Osteocyte (in vitro differentiated cells): ENCODE measurements at places on chromosomes 13 and 19. TPM values are rescaled to one million over a fixed set of nuclear protein-coding genes. Genes with fewer than 3 reads are reported as not detected.
A peak's percentile ranks its signal among the peaks of the same experiment; 100 is the strongest.

DNA sequence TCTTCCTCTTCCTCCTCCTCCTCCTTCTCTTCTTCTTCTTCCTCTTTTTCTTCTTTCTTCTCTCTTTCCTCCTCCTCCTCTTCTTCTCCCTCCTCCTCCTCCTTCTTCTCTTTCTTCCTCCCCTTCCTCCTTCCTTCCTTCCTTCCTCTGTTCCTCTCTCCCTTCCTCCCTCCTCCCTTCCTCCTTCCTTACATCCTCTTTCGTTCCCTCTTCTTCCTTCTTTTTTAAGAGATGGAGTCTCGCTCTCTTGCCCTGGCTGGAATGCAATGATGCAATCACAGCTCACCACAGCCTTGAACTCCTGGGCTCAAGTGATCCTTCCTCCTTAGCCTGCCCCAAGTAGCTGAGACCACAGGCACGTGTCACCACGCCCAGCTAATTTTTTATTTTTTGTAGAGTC is 13.2 kb downstream of the EHD2 start:
- peak overlapping the region; percentile 91 for H3K27ac ChIP-seq
- H3K4me1 ChIP-seq = peaks cover 82% of the 10 kb centered on the region
- DNase-seq = no peak
- peak overlapping the region; percentile 38 for H3K4me3 ChIP-seq
- peaks cover 42% of the 10 kb centered on the region for H3K36me3 ChIP-seq
- no peaks in the 10 kb centered on the region for H3K27me3 ChIP-seq

GRCh38 chr19:21023901-21024300 is 3.4 kb downstream of the ZNF430 start:
- H3K36me3 ChIP-seq = peaks cover 39% of the 10 kb centered on the region
- no peak for DNase-seq
- peaks cover 36% of the 10 kb centered on the region for H3K4me1 ChIP-seq
- H3K27ac ChIP-seq = no peak overlapping the region

GRCh38 chr19:1000095-1000494 is at the start of gene GRIN3B:
Gene GRIN3B (plus strand): TSS chr19:1000419. CDS start chr19:1000438, 19 bp downstream.
- peaks cover 34% of the 10 kb centered on the region for H3K27me3 ChIP-seq
- H3K4me3 ChIP-seq = peak within 1 kb of the TSS; percentile 32
- no peak within 1 kb of the TSS for H3K27ac ChIP-seq

DNA sequence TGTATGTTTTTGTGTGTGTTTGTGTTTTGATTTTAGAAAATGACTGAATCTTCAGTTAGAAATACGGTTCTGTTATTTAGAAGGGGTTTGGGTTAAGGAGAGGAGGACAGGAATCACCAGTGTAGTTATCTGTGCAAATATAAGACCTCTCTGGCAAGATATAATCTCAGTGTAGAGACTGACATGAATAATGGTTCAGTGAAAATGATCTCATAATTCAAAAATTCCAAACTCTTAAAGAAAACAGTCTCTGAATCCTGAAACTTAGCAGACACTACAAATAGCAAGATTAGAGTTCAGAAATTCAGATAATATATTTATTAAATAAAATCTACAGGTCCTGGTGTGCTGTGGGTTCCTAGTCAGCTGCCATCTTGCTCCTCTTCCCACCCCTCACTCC is 73.5 kb downstream of the PDS5B start:
- no peaks in the 10 kb centered on the region for H3K27me3 ChIP-seq
- peak overlapping the region; percentile 74 for H3K27ac ChIP-seq
- H3K4me3 ChIP-seq = no peak overlapping the region
- peaks cover 32% of the 10 kb centered on the region for H3K36me3 ChIP-seq

- no peaks in the 10 kb centered on the region for H3K27me3 ChIP-seq
- peaks cover 23% of the 10 kb centered on the region for H3K4me1 ChIP-seq
- H3K4me3 ChIP-seq = no peak overlapping the region
- peaks cover 6% of the 10 kb centered on the region for H3K36me3 ChIP-seq
These were observed 163.3 kb downstream of the KDM4B start for GRCh38 chr19:5132206-5132560.

GRCh38 chr13:61316647-61317046 is 99.0 kb downstream of the PCDH20 start:
- H3K4me3 ChIP-seq = no peak overlapping the region
- no peaks in the 10 kb centered on the region for H3K27me3 ChIP-seq
- H3K27ac ChIP-seq = no peak overlapping the region
- H3K36me3 ChIP-seq = no peaks in the 10 kb centered on the region
- DNase-seq = no peak
- no peaks in the 10 kb centered on the region for H3K4me1 ChIP-seq

DNA sequence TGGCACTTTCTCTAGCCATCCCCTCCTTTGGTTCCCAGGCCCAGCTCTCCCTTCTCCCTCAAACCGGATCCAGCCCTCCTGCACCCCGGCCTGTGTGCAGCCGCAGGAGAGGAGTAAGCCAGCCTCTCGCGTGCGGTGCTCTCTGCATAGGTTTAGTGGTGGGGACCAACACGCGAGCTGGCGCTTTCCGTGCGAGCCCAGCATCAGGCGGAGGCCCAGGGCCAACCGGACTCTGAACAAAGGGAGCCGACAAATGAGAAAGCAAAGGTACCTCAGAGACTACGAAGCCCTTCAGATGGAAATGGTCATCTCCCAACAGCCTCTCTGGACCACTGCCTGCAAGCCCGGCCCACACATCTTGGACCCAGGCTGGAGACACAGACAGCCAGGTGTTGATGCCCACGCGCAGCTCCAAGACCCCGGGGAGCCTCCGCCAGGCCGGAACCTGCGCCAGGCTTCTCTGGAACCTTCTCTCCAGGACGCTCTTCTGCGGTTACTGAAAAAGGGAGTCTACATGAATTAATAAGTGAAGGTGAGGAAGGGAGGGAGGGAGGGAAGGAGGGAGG is 16.5 kb upstream of the LATS2 start:
- no peak overlapping the region for H3K4me3 ChIP-seq
- DNase-seq = peak; percentile 80
- no peaks in the 10 kb centered on the region for H3K36me3 ChIP-seq
- H3K27me3 ChIP-seq = no peaks in the 10 kb centered on the region
- no peak overlapping the region for H3K27ac ChIP-seq
- H3K4me1 ChIP-seq = peaks cover 48% of the 10 kb centered on the region

DNA sequence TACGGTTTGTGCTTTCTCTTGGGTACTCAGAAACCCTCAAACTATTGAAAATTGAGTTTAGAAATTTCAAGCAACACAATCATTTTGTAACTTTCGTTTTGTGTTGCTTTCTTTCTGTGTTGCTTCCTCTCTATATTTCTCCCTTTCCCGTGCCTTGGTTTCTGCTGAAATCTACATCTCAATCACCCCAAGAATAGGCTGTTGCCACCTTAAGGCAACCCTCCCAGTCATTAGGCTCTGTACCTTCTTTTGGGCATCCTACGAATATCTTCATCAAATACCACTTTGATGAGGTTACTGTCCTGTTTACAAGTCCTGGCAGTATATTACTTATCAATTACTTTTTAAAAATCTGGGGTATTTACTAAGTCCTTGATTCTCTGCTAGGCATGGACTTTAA is 621.6 kb downstream of the GPC6 start:
- H3K4me1 ChIP-seq = peaks cover 8% of the 10 kb centered on the region
- H3K4me3 ChIP-seq = no peak overlapping the region
- H3K36me3 ChIP-seq = peaks cover 7% of the 10 kb centered on the region
- no peaks in the 10 kb centered on the region for H3K27me3 ChIP-seq
- H3K27ac ChIP-seq = no peak overlapping the region
- DNase-seq = no peak

DNA sequence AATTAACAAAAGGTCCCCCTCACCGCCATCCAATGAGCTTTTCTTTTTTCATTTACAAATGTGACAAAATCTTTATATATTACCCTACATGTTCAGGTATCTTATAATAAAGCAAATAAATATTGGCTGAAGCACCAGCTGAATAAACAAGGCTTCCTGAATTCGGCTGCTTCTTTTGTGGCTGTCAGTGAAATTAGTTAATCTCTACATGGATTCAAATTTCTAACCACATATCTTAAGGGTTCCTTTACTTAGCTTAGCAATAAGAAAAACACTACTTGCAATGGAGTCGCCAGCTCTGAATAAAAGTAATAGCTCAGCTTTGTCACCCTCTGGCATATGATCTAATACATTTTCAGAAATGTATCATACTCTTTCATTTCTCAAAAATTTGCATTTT is 104.3 kb downstream of the CCNA1 start:
- no peaks in the 10 kb centered on the region for H3K4me1 ChIP-seq
- H3K4me3 ChIP-seq = no peak overlapping the region
- no peak overlapping the region for H3K27ac ChIP-seq

- H3K27me3 ChIP-seq = no peaks in the 10 kb centered on the region
- no peak overlapping the region for H3K27ac ChIP-seq
- H3K4me1 ChIP-seq = peaks cover 18% of the 10 kb centered on the region
- H3K36me3 ChIP-seq = peaks cover 37% of the 10 kb centered on the region
These were observed 14.3 kb upstream of the ILF3 start for GRCh38 chr19:10639836-10640235.

DNA sequence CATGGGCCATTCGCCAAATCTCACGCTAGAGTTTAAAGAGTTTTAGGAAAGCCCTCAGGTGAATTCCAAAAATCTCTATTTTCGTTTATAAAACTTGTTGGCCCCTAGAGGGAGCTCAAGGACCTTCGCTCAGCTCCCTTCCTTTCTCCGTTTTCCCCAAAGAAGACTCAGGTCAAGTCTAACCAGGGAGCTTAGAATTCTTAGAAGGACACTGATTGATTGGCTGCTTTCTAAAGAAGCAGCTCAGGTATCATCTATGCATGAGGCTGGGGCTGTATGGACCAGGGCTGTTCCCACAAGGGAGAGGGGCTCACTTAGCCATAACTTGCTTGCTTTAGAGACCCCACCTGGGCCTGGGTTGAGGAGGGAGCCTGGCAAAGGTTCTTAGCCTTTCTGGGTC is 20.5 kb downstream of the DZIP1 start:
- no peaks in the 10 kb centered on the region for H3K27me3 ChIP-seq
- no peak overlapping the region for H3K4me3 ChIP-seq
- no peak for DNase-seq
- peaks cover 77% of the 10 kb centered on the region for H3K36me3 ChIP-seq
- H3K4me1 ChIP-seq = peaks cover 20% of the 10 kb centered on the region

GRCh38 chr19:43651758-43652545 is 12.3 kb upstream of the CADM4 start:
- no peak for DNase-seq
- H3K4me3 ChIP-seq = no peak overlapping the region
- H3K4me1 ChIP-seq = peaks cover 5% of the 10 kb centered on the region
- peak overlapping the region; percentile 67 for H3K27ac ChIP-seq

DNA sequence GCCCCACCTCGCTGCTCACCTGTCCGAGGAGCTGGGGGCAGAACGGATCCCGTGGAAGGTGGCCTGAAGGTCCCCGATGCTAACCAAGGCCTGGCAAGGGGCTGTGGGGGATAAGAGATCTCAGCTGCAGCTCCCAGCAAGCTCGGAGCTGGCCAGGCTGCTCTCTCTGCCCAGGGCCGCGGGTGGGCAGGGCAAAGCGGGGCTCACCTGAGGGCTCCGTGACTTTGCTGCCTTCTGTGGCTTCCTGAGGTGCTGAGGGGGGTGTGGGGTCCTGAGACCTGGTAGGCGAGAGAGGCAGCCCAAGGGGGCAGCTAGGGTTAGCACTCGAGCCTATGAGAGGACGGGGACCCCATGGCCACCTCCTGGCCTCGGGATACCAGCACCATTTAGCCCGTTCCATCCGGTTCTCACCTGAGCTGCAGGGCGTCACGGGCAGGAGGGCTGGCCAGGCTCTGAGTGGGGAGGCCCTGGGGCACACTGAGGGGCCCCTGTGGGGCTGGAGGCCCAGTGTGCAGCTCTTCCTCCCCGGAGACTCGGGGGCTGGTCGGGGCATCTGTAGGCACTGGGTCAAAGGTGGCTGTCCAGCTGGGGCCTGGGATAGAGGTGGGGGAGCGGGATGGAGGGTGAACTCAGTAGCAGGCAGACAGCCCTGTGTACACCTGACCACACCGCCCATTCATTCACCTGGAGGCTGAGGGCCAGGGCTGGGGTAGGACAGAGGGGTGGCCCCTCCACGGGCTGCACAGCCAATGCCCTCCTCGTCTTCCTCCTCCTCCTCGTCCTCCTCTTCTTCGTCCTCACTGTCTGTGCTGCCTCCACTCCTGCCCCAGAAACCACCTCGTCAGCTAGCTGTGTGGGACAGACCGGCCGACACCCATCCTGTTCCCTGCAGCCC is 3.1 kb upstream of the TMEM86B start:
- H3K4me3 ChIP-seq = no peak overlapping the region
- no peak overlapping the region for H3K27ac ChIP-seq
- no peaks in the 10 kb centered on the region for H3K27me3 ChIP-seq
- no peak for DNase-seq
- H3K4me1 ChIP-seq = no peaks in the 10 kb centered on the region

- H3K4me1 ChIP-seq = peaks cover 26% of the 10 kb centered on the region
- H3K4me3 ChIP-seq = no peak overlapping the region
- DNase-seq = no peak
- no peaks in the 10 kb centered on the region for H3K36me3 ChIP-seq
These were observed 1.8 kb upstream of the MED4 start for GRCh38 chr13:48096670-48097069.

- no peak overlapping the region for H3K27ac ChIP-seq
- H3K4me3 ChIP-seq = no peak overlapping the region
- no peaks in the 10 kb centered on the region for H3K36me3 ChIP-seq
- no peaks in the 10 kb centered on the region for H3K27me3 ChIP-seq
- DNase-seq = no peak
These were observed 43.3 kb downstream of the ATP11A start for GRCh38 chr13:112733112-112733511.

DNA sequence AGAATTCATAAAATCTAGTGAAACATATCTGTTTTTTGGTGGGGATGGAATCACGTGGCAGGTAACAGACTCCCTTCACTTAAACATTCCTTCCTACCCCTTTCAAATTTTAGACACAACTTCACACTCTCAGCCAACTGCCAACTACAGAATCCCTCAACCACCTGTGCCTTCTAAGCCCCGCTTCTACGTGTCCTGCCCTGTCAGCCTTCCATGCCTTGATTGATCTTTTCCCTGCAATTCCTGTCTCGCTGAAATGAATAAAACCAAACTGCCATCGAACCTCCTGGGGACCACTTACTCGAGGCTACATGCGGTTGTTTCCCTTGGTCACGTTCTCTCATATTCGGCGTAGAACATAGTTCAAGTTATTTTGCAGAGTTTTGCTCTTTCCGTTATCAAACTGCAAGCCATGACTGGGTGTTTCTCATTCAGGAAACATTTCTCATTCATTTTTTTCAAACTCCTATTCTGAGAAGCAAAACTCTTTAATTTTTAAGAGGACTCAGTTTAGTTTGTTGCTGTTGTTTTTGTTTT is 1.1 kb downstream of the ZNF625 start:
- H3K4me3 ChIP-seq = peak overlapping the region; percentile 92
- no peaks in the 10 kb centered on the region for H3K27me3 ChIP-seq
- peaks cover 20% of the 10 kb centered on the region for H3K4me1 ChIP-seq
- peak overlapping the region; percentile 96 for H3K27ac ChIP-seq
- peaks cover 31% of the 10 kb centered on the region for H3K36me3 ChIP-seq

ZNF628 gene
- total RNA-seq = 10.4 and 11.6 TPM in 2 replicates

UBL5 gene
- total RNA-seq = 258 and 260 TPM in 2 replicates

YJEFN3 gene
- total RNA-seq = 6.1 and 6.3 TPM in 2 replicates

TMEM238 gene
- total RNA-seq = 0.70 and 1.1 TPM in 2 replicates

POSTN gene
- 287 and 349 TPM in 2 replicates for total RNA-seq

PROSER3 gene
- 19.8 and 20.9 TPM in 2 replicates for total RNA-seq

PGLYRP1 gene
- total RNA-seq = not detected in 2 replicates

FPR3 gene
- not detected in 2 replicates for total RNA-seq
